ENCODE measurements at places on chromosomes 6 and 20. TPM values are rescaled to one million over a fixed set of nuclear protein-coding genes. Genes with fewer than 3 reads are reported as not detected.

GPSM3 gene
- 82.0 TPM for total RNA-seq

SAMD5 gene
- total RNA-seq, result 0.02 TPM

OLIG3 gene
- total RNA-seq, result 0.40 TPM

TNF gene
- 207 TPM for total RNA-seq

- DNase-seq, result peak; percentile 94
Measured at GRCh38 chr20:2651772-2652723, at the start of gene NOP56. TSS of gene NOP56 (plus strand) at chr20:2652632. CDS start at chr20:2652661, 29 bp downstream.

DNA sequence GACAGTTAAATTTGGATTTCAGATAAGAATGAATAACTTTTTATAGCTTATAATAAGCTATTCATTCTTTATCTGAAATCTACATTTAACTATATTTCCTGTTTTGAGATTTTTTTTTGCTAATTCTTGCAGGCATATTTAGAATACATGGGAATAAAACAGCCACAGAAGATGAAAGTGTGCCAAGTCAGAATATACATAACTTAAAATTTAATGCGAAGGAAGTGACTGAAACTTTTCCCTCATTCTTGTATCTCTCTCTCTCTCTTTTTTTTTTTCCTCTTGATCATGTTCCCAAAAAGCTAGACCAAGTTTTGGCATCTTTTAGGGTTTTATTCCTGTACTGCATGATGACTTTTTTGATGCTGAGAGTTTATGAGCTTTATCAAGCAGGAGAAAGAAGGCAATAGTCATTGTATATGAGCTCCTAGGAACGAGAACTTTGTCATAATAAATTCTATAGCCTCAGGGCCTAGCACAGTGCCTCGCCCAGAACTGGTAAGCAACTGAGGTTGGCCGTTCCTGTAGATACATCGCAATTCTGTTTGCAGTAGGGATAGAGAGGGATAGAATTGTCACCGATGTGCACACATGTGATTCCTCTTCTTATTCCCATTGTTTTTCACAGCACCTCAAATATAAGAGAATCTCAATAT, 205.2 kb downstream of the MYLK4 start:
- DNase-seq, result no peak

DNA sequence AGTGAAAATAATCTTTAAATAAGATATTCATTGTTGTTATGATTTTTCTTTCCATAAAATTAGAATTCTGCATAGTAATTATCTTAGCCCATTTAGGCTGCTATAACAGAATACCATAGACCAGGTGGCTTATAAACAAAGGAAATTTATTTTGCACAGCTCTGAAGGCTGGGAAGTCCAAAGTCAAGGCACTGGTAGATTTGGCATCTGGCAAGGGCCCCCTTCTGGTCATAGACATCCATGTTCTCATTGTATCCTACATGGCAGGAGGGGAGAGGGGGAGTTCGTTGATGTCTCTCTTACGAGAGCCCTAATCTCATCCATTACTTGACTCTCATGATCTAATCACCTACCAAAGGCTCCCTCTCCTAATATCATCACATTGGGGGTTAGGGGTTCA, 175.0 kb upstream of the CCN2 start:
- no peak for DNase-seq

- DNase-seq, result no peak
Measured at GRCh38 chr20:52783769-52784168, 188.4 kb upstream of the TSHZ2 start.

GRCh38 chr6:138682704-138683527, 90.7 kb upstream of the CCDC28A start:
- no peak for DNase-seq

DNA sequence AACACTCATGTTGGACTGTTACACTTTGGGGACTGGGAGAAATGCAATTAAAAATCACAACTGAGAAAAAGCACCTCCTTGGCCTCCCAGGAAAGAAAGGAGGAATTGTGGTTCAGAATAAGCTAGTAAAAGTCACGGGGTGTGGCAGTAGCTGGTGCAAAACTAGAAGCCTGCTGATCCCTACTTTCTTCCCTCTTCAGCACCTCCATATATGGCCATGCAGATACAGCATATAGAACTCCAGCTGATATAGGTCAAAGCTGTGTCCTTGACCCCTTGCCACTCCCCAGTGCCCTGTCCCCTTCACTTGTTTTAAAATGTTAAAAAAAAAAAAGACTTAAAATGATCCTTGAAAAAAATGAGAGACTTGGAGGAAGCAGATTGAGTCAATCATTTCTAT, 5.5 kb upstream of the FLRT3 start:
- no peak for DNase-seq

DNA sequence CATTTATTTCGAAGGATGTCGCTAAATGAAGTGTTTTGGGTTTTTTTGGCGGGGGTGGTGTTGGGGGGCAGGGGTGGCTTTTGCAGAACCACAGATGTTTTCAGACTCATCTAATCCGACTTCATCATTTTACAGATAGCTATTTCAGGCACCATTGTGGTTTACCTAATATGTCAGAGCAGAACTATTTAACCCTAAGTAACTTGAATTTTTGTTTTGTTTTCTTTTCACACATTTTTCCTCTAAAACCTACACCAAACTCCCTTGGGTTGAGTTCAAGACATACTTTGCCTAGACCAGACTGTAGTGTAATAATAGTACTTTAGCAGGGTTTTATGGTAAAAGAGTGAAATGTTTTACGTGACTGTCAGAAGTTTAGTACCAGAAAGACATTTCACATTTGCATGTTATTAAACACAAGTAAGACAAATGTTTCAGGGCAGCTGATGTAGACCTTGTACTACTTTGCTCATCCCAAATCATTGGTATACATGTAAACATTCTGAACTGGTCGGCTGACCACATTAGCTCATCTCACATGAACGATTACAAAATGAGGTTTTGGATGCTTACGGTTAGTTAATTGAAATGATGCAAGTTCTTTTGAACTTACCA, 37.7 kb downstream of the MAP3K4 start:
- DNase-seq, result no peak

DNA sequence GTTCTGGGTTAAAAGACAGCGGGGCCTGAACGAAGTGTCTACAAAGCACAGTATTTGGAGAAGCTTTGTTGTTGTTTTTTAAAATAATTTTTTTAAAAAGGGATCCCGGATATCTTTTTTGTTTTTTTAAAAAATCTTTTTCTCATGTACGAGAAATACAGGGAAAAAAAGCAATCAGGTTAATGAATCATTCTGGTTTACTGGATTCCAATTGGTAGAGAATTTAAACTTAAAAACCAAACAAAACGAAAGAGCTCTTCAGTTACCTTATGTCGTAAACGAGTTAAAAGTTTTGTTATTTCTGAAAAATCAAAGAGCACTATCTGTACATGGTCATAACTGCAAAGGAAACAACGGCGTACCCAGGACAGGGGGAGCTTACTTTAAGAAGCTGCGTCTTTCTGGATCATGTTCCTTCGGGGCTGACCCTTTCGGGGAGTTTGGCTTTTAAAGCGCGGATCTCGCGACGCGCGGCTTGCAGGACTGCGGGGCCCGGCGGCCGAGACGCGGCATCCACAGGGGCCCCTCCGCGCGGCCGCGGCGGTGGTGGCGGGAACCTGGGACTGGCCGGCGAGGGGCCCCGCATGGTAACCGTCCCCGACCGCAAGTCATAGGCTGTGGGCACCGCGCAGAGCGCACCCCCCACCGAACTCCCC, 927 bp downstream of the IL20RA start:
- peak; percentile 1 for DNase-seq

Data from CD8-positive, alpha-beta memory T cell (primary cell).